Urinary bladder (tissue), 4 donors: ENCODE measurements at places on chromosomes 1 and 21. TPM values are rescaled to one million over a fixed set of nuclear protein-coding genes. Genes with fewer than 3 reads are reported as not detected.

DNA sequence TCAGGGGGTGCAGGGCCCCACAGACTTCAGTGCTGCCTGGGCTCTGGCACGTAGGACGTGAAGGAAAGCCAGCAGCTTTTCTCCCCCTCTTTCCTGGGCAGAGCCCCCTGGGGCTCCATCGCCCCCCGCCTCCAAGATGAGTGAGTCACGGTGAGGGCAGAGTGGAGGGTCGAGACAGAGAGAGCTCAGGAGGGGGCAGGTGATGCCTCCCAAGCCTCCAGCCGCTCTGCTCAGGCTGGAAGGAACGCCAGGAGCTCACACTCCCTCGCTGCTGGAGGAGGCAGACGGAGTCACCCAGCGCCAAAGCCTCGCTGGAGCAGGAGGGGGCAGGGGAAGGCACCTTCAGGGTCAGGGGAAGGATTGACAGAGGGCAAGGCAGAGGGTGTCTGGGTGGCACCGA, 119.5 kb downstream of the CASZ1 start:
- no peak for DNase-seq

GRCh38 chr1:109199710-109200109, 14.0 kb upstream of the SARS1 start:
- DNase-seq, result no peak

DNA sequence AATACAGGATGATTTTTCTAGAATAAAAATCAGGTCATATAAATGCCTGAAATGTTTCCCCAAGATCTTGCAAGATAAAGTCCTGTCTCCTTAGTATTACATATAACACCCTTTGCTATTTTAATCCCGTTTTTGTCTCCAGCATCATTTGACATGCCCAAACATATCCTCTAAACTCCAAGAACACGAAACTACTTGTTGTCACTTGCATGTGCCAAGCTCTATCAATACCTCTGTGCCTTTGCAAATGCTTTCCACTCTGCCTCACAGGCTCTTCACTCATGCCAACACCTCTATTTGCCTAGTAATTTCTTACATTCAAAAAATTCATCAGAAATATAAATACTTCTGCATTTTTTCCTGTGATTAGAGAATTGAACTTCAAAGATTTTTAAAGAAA, 37.9 kb downstream of the LRRIQ3 start:
- DNase-seq, result no peak

GRCh38 chr1:64986903-64987871, 20.8 kb upstream of the JAK1 start:
- no peak for DNase-seq

DNA sequence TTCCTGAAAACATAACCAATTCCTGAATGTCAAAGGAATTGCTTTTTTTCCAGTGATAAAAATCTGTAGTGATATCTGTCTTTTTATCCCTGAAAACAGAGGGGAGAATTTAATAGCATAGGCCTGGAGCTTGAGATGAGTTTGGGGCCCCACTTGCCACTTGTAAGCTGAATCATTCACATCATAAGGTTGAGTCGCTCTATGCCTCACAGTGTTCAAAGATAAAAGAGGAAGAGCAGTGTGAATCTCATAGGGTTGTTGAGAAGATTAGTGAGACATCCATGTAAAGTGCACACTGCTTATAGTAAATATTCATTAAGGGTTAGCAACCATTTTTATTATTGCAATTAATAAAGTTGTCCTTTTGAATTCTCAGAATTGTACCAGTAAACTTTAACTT, 271.3 kb downstream of the DNM3 start:
- DNase-seq, result no peak

The SH2D5 gene
- total RNA-seq, result not detected

The PKP1 gene
- 4.0 TPM for total RNA-seq
